ENCODE measurements at places on chromosomes 6 and 20. TPM values are rescaled to one million over a fixed set of nuclear protein-coding genes. Genes with fewer than 3 reads are reported as not detected.

Gene PLN
- not detected for total RNA-seq

Gene SLC4A11
- 0.89 TPM for total RNA-seq

Gene HFE
- total RNA-seq, result 11.1 TPM

Gene PAK5
- under 0.01 TPM for total RNA-seq

Gene HCK
- total RNA-seq, result not detected

Gene ULBP1
- 3.6 TPM for total RNA-seq

Gene PRL
- total RNA-seq, result not detected

Gene CFAP61
- total RNA-seq, result not detected

Gene C6orf163
- 0.34 TPM for total RNA-seq

Gene SLC22A2
- total RNA-seq, result not detected

Gene FKBP1C
- total RNA-seq, result under 0.01 TPM

Gene MOCS1
- 11.3 TPM for total RNA-seq

Gene KCNQ2
- total RNA-seq, result not detected

Gene SLCO4A1
- total RNA-seq, result 0.74 TPM

Gene NEU1
- 53.8 TPM for total RNA-seq

Gene FLRT3
- total RNA-seq, result 1.5 TPM
